ENCODE measurements at places on chromosomes 3 and 15. TPM values are rescaled to one million over a fixed set of nuclear protein-coding genes. Genes with fewer than 3 reads are reported as not detected.

GRCh38 chr3:183081459-183082183 lies 17.7 kb downstream of the MCCC1 start:
- DNase-seq = no peak

GRCh38 chr3:72593881-72594397 lies 254.3 kb downstream of the SHQ1 start:
- DNase-seq = no peak

ROBO1 gene
- 3.1 TPM for total RNA-seq

- no peak for DNase-seq
These were observed 49.1 kb upstream of the LIMD1 start for GRCh38 chr3:45545476-45545875.

- DNase-seq = no peak
These were observed 73.5 kb downstream of the EDEM1 start for GRCh38 chr3:5260992-5261501.

DNA sequence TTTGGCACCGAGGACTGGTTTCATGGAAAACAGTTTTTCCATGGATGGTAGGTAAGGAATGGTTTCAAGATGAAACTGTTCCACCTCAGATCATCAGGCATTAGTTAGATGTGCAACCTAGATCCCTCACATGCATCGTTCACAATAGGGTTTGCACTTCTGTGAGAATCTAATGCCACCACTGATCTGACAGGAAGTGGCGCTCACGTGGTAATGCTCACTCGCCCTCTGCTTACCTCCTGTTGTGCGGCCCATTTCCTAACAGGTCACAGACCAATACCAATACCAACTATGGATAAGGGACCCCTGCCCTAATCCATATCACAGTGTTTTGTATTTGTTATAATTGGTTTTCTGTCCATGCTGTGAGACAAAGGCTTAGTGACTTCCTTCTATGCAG lies 58.9 kb downstream of the SLMAP start:
- no peak for DNase-seq

GRCh38 chr15:36284911-36285310 lies 294.5 kb upstream of the CDIN1 start:
- DNase-seq = no peak

PRSS50 gene
- not detected for total RNA-seq

STAB1 gene
- 0.64 TPM for total RNA-seq

P4HTM gene
- 34.4 TPM for total RNA-seq

GRCh38 chr15:61017627-61018026 lies 211.5 kb downstream of the RORA start:
- no peak for DNase-seq

DNA sequence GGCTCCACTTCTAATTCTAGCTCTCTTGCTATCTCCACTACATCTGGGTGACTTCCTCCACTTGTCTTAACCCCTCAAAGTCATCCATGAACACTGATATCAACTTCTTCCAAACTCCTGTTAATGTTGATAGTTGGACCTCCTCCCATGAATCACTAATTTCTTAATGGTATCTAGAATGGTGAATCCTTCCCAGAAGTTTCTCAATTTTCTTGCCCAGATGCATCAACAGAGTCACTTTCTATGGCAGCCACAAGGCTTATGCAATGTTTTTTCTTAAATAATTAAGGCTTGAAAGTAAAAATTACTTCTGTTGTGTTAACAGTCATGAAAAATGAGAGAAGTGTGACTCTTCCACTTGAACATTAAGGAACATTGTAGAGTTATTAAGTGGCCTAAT lies 164.3 kb downstream of the PCCB start:
- DNase-seq = no peak

WNT5A gene
- total RNA-seq = not detected

Data from activated B cell treated with CpG ODN at 0.5 μM for 24 hours (primary cell).